ENCODE measurements at places on chromosomes 6 and 20.

DNA sequence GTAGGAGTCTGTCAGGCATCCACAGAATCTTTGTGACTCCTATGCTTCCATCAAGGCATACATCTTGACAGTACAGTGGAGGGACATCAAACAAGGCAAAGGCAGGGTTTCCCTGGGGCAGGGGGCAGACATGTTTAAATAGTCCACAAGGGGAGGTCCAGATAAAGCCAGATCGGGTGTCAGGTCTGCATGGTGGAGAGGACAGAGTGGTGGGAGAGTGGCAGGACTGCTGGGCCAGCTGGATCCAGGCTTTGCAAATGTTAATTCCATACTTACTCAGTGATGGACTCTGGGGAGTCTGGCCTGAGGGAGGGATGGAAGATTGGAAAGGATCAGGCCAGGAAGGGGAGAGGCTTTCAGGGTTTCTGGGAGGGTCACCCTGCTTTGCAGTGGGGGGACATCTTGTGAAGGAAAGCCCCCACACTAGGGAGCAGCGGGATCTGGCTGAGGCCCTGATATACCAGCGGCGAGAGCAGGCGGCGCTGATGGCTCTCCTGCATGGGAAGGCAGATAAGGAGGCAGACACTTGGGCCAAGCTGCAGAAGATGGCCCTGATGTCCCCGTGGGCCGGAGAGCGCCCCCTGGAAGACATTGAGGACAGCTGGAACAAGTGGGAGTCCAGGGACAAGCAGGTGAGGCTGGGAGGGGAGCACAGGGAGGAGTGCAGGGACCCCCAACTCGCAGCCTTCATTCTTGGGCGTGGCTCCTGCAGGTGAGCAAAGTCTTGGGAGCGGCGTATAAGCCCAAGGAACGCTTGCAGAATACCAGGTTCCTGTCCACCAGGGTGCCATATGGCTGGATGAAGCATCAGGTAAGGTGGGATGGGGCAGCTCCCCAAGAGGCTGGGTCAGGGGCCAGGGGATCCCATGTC is 44.6 kb downstream of the SUN5 start:
- no peak for DNase-seq

DNA sequence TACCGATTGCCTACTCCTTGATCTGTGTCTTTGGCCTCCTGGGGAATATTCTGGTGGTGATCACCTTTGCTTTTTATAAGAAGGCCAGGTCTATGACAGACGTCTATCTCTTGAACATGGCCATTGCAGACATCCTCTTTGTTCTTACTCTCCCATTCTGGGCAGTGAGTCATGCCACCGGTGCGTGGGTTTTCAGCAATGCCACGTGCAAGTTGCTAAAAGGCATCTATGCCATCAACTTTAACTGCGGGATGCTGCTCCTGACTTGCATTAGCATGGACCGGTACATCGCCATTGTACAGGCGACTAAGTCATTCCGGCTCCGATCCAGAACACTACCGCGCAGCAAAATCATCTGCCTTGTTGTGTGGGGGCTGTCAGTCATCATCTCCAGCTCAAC is 13.5 kb downstream of the CCR6 start:
- no peak for DNase-seq

DNA sequence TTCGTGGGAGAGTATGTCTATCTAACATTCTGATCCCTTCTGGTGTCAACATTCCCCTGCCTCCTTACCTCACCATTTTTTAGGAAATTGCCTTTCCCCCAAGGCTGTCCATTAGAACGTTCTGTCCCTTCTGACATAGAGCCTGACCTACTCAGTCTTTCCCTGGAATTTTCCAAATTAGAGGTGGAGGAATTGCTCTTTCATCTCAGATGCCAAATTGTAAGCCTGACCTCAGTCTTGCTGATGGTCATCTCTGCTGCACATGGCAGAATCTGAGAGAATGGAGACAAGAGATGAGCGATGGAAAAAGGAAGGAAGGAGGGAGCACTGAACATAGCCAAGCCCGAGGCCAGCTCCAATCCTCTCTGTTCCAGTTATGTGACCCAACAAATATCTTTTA is 5.4 kb upstream of the GCM1 start:
- DNase-seq: no peak

- no peak for DNase-seq
These were observed 149.7 kb downstream of the MTHFD1L start for GRCh38 chr6:151015101-151015700.

GRCh38 chr6:15131651-15132061 is 114.2 kb upstream of the JARID2 start:
- DNase-seq: no peak

- DNase-seq: no peak
These were observed 31.6 kb upstream of the LY86 start for GRCh38 chr6:6556738-6557503.

DNA sequence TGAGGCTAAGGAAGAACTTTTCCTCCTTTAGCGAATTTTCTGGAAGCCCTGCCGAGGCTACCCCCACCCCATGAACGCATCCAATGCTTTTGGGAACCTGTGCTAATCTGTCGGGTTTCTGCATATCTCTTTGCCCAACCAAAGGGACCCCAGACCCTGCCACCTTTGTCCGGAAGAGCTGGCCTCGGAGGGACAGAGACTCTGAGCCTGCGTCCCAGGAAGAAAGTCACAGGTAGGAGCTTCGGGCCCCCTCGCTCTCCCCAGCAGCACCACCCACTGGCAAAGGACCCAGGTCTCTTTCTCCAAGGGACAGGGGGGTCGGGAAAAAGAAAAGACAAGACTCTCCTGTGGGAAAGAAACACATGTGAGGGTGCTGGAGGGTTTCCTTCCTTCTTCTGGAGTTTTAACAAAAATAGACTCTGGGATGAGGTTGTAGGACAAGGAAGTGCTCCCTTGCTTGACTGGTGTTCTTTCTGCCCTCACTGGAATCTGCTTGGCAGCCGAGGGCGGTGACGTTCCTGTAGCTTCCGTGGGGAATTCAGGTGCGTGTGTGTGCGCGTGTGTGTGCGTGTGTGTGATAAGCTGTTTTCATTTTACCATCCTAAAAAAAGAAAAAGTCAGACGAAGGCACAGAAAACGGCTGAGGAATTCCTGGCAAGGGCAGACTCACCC is 16.3 kb upstream of the FOXC1 start:
- DNase-seq: no peak

DNA sequence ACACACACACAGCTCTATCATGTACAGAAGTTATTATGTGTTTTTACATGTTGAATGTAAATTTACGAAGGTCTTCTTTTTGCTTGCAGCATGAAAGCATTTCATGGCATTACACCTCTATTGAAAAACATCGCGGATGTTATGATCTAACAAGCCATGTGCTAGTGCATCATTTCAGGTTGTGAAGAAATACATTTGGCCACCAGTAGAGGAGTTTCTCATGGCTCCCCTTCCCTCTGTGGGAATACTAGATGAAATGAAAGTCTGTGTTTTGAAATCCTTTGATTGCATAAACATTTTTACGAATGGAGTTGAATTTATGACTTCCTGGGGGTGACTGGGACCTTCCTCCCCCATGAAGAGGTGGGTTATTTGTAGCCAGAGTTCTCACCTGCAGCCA is 17.7 kb downstream of the MAS1 start:
- no peak for DNase-seq

- no peak for DNase-seq
These were observed 180.5 kb downstream of the OGFRL1 start for GRCh38 chr6:71468841-71469700.

DNA sequence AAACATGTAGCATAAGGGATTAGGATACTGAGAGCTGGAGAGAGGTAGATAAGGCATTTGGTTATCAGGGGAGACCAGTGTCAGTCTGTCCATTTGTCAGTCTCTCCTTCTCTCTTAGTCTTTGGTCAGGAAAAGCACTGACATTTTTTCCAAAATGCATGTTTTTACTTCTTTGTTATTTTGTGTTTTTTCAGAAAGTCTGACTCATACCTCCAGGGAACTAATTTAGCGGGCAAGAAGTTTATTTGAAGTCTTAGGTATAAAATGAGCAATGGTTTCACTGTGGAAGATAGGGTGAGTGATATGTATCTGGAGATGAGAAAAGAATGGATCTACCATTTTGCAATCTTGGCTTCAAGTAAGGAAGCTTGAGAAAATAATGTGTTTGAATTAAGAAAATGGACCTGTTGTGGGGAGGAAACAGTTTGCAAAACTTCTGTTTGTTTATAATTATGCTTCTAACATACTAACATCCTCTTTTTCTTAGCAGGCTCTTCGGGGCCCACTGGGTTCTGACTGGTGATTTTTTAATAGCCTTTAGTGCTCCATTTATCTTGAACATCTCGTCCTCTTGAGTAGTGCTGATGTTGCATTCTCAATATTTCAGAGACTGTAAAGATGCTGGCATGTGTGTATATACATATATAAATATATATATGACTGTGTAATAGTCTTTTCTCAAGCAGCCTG is 66.9 kb upstream of the FABP7 start:
- no peak for DNase-seq

- DNase-seq: no peak
These were observed 14.7 kb upstream of the PXDC1 start for GRCh38 chr6:3766214-3766613.

DNA sequence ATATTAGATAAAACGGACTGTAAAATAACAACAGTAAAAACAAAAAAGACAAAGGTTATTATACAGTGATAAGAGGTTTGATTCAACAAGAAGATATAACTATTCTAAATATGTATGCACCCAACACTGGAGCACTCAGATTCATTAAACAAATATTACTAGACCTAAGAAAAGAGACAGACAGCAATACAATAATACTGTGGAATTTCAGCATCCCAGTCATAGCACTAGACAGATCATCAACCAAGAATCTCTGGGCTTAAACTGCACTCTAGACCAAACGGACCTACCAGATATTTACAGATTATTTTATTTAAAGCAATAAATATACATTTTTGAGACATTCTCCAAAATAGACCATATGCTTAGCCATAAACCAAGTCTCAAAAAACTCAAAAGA is 263.8 kb downstream of the C6orf118 start:
- no peak for DNase-seq

GRCh38 chr20:45436732-45437485 is 21.0 kb downstream of the PIGT start:
- peak; percentile 90 for DNase-seq

- no peak for DNase-seq
These were observed 159.9 kb downstream of the BCAS1 start for GRCh38 chr20:53910351-53911002.

DNA sequence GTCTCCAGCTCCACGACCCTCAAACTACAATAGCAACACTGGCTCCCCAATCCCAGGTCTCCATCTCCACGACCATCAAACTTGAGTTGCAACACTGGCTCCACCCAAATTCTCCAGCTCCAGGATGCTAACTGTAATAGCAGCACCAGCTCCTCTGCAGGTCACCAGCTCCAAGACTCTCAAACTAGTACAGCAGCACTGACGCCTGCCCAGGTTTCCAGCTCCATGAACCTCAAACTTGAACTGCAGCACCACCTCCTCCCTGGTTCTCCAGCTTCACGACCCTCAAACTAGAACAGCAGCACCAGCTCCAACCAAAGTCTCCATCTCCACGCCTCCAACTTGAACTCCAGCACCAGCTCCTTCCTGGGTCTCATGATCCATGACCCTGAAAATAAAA is 353.8 kb downstream of the PREX1 start:
- no peak for DNase-seq

DNA sequence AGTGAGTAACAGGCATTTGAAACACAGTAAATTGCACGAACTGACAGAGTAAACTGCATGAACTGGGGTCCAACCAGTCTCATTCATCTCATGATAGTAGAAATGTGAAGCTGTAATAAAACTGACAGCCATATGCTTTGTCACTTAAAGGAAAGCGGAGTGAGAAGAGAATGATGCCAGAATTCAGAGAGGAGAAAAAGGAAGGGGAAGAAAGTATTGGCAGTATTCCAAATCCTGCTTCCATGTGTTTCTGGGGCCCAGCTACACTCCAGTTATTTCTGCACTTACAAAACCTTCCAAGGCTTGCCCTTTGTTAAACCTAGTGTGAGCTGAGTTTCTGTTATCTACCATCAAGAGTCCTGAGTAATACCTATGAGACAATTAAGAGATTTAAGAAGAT is 17.2 kb downstream of the SNX14 start:
- DNase-seq: no peak

DNA sequence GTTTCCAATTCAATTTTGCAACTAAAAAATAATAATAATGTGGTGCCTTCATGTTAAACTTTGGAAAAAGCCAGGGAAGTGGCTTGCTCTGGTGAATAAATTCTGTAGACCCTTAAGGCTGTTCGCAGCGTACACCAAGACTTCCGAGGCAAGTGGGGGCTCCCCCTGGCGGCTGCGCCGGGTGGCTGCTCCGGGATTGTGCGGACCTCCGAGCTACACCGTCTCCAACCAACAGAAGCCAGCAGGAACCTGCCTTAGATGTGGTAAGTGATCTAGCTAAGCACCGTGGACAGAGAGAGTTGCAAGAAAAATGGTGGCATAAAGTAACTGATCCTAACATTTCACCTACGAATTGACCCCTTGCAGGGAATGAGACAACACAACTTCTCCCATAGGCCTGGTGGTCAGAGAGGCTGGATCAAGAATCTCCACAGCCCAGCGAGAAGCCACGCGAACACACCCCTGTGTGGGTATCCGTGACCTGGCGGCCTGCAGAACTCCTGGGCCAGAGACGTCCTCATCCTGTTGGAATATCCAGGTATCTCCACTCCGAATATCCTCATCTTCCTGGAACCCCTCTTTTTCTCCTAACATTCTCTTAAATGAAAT is 69.6 kb downstream of the TBXT start:
- DNase-seq: peak; percentile 53

DNA sequence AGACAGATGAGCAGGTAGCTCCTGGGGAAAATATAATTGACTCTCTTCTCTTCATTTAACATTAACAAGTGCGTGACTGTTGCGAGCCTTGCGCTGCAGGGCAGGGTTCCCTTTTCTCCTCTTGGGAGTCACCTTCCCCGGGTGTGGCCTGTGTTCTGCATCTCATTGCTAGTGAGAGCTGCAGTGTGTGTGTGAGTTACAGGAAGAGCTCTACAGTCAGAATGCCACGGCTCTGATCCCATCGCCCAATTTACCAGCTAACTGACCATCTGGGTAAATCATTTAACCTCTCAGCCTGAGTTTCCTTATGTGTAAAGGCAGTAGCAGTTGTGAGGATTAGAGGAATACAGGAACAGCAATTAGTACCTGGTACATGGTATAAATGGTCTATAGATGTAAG is 106.8 kb upstream of the NUP153 start:
- no peak for DNase-seq

GRCh38 chr20:40744072-40744817 is 55.2 kb upstream of the MAFB start:
- DNase-seq: no peak

DNA sequence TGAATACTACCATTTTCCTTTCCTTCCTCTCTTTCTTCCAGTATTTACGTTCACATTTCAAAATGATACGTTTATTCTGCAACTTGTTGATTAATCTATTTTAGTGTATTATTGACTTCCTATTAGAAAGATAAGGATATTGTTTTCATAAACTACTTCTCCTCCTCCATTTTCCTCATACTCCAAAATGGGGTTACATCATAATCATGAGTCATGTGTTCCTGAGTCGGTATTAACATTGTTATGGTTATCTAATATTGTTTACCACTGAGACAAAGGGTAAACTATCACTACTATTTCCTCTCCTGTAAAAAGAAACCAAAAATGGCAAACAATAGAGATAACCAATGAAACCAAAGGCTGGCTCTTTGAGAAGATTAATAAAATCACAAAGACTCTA is 126.5 kb upstream of the CDYL start:
- DNase-seq: no peak

GRCh38 chr20:36399969-36400545 is 93.9 kb downstream of the DLGAP4 start:
- DNase-seq: no peak

GRCh38 chr6:50539447-50539846 is 173.9 kb upstream of the TFAP2D start:
- no peak for DNase-seq
